ENCODE measurements at places on chromosomes 2 and 18.

DNA sequence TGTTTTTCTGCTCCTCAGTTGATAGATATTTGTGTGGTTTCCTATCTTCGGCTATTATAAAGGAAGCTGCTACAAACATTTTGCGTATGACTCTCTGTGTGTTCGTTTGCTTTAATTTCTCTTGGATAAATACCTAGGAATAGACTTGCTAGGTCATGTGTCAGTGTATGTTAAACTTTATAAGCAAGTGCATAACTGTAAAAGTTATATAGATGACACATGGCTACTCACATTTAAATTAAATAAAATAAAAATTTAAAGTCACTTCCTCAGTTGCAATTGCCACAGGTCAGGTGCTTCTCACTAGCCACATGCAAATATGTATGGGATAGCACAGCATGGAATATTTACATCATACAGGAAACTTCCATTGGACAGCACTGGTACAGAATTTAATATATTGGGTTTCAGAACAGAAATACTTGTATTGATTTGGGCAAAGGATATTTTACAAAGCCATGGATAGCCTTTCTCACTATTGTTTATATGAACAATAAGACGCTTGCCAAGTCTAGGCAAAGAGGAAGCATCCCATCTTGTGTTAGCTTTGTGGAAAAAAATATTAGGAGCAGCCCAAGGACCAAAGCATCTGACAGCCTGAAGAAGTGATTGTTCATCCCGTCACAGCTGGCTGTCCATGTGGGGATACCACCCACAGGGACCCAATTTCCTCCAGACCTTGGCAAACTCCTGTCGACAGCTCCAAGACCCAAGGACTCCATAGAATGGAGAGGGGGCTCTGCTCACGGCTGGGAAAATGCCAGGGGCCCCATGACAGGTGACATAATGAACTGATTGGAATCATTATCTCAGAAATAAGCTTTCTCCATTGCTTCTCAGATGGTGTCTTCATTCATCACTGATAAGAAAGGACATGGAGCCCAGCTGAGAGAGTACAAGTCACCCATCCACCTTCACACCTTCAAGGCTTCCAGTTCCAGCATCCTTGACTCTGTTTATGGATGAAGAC is 196.7 kb downstream of the SH3BP4 start:
- no peak for DNase-seq
- H3K27me3 ChIP-seq: no peaks in the 10 kb centered on the region
- no peaks in the 10 kb centered on the region for H3K4me1 ChIP-seq
- no peak overlapping the region for H3K27ac ChIP-seq
- no peaks in the 10 kb centered on the region for H3K36me3 ChIP-seq
- H3K4me3 ChIP-seq: no peak overlapping the region

- no peak overlapping the region for H3K27ac ChIP-seq
- DNase-seq: no peak
- H3K4me1 ChIP-seq: peaks cover 31% of the 10 kb centered on the region
- no peak overlapping the region for H3K4me3 ChIP-seq
These were observed 121.8 kb downstream of the PLB1 start for GRCh38 chr2:28617502-28618184.

DNA sequence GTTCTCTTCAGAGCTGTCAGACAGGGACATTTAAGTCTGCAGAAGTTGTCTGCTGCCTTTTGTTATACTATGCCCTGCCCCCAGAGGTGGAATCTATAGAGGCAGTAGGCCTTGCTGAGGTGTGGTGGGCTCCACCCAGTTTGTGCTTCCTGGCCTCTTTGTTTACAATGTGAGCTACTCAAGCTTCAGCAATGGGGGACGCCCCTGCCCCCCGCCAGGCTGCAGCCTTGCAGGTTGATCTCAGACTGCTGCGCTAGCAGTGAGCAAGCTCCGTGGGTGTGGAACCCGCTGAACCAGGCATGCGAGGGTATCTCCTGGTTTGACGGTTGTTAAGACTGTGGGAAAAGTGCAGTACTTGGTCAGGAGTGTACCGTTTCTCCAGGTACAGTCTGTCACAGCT is 24.0 kb upstream of the PAIP2B start:
- H3K27me3 ChIP-seq: no peaks in the 10 kb centered on the region
- DNase-seq: no peak
- no peaks in the 10 kb centered on the region for H3K4me1 ChIP-seq
- no peak overlapping the region for H3K4me3 ChIP-seq

GRCh38 chr2:150426724-150427123 is 60.7 kb downstream of the RND3 start:
- H3K4me3 ChIP-seq: no peak overlapping the region
- H3K27ac ChIP-seq: no peak overlapping the region
- H3K27me3 ChIP-seq: no peaks in the 10 kb centered on the region
- no peaks in the 10 kb centered on the region for H3K36me3 ChIP-seq

GRCh38 chr2:177784745-177785067 is 287.9 kb downstream of the PDE11A start:
- no peaks in the 10 kb centered on the region for H3K4me1 ChIP-seq
- no peaks in the 10 kb centered on the region for H3K36me3 ChIP-seq
- no peaks in the 10 kb centered on the region for H3K27me3 ChIP-seq
- no peak for DNase-seq

- no peaks in the 10 kb centered on the region for H3K27me3 ChIP-seq
- no peak for DNase-seq
- no peak overlapping the region for H3K27ac ChIP-seq
- H3K4me3 ChIP-seq: no peak overlapping the region
- H3K36me3 ChIP-seq: no peaks in the 10 kb centered on the region
- H3K4me1 ChIP-seq: no peaks in the 10 kb centered on the region
These were observed 453.3 kb upstream of the SALL3 start for GRCh38 chr18:78526275-78526674.

Data from left lung (tissue), 14 donors.